ENCODE measurements at places on chromosomes 6 and 20.
A peak's percentile ranks its signal among the peaks of the same experiment; 100 is the strongest.

GRCh38 chr6:31943742-31944141, 2.2 kb upstream of the CFB start:
- DNase-seq: no peak

DNA sequence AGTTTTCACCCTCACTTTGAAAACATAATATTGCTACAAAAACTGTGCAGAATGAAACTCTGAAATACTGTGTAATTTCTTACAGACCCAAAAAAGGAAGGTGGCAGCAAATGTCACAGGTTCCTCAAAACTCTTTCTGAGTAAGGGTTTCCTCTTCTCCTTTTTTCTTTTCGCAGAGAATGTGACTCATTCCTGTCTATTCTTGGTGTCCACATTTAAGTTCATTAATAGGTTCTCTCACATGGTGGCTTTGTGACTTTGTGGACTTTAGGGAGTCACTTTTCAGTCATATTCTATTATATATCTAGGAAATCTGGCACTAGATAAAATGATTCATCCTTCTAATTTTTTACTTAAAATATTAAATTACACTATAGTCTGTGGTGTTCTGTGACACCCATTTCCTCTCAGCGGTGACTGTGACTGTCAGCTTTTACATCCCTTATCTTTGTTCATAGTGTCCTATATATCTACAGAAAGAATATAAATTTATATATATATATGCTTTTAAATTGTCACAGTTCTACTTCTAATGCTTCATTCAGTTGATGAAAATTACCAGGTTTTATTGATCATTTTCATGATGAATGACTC, 126.8 kb upstream of the HCRTR2 start:
- no peak for DNase-seq

DNA sequence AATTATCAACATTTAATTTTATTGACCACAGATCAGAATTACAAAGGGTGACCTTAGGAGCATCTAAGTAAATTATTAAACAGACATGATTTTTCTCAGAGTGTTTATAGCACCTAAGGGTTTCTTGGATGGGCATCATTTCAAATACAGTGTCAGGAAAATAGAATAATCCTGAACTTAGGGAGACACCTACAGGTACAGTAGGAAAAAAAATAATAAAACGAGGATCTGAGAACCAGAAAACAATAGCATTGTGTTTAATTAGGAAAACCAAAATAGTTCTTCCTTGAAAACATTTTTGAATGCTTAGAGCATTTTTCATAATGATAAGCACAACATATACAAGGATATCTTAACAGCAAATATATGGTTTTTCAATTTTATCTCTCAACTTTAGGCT, 39.2 kb downstream of the MMUT start:
- no peak for DNase-seq

GRCh38 chr6:53009056-53009455, 14.0 kb upstream of the GSTA4 start:
- no peak for DNase-seq

DNA sequence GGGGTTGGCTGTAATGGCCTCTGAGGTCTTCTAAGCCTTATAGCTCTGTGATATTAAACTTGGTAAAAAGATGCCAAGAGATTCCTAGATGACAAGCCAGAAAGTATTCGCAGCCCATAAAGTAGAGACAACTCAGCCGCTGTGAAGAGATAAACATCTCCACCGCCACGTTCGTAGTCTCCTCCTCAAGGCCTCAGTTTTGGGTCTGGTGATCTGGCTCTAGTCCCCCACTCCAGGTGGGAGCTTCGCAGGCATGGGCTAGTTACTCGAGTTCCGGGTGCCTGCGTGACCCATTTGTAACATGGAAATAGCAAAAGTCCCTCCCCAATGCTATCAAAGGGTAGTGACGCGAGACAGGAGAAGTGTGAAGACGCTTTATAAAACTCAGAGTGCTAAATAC, 28.3 kb upstream of the AFDN start:
- DNase-seq: no peak

- no peak for DNase-seq
Observed at GRCh38 chr6:163401039-163401885, 13.3 kb upstream of the QKI start.

GRCh38 chr6:3770023-3770720, 18.7 kb upstream of the PXDC1 start:
- DNase-seq: no peak

DNA sequence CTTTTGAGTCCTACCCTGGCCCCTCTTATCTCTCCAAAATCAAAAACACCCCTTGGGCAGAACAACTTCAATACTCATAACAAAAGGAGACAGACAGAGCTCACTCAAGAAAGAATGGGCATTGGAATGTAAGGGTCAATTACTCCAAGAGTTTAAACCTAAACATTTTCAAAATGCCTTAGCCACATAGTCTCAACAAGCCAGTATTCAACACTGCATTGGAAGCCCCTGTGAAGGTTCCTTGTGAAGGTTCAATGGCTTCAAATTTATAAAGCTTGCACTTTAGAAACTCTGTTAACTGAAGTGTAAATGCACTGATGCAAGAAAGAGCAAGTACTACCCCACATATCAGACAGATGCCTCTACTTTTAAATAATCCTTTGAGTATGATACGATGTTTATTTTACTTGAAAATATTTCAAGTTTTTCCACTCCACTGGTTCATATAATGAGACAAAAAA, 139.1 kb upstream of the LAMP5 start:
- peak; percentile 42 for DNase-seq

- no peak for DNase-seq
Observed at GRCh38 chr20:46158476-46158987, 40.4 kb downstream of the CD40 start.

- no peak for DNase-seq
Observed at GRCh38 chr20:21509597-21510371, 4.1 kb downstream of the NKX2-2 start.

GRCh38 chr6:154361476-154361875, 4.9 kb upstream of the IPCEF1 start:
- no peak for DNase-seq

- DNase-seq: no peak
Observed at GRCh38 chr20:61691978-61692377, 373.7 kb downstream of the TAF4 start.

GRCh38 chr20:62466072-62466760, 9.6 kb downstream of the GATA5 start:
- DNase-seq: no peak

DNA sequence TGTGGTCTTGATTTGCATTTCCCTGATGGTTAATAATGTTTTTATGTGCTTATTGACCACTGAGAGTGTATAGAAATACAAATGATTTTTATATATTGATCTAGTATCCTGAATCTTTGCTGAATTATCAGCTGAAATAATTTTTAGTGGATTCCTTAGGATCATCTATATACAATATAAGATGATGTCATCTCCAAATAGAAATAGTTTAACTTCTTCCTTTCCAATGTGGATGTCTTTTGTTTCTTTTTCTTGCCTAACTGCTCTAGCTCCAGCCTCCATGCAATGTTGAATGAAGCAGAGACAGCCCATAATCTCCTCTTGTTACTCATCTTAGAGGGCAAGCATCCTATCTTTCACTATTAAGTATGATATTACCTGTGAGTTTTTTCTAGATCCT, 226.4 kb downstream of the GMDS start:
- DNase-seq: no peak

- no peak for DNase-seq
Observed at GRCh38 chr20:23115822-23116221, 29.7 kb upstream of the CD93 start.

DNA sequence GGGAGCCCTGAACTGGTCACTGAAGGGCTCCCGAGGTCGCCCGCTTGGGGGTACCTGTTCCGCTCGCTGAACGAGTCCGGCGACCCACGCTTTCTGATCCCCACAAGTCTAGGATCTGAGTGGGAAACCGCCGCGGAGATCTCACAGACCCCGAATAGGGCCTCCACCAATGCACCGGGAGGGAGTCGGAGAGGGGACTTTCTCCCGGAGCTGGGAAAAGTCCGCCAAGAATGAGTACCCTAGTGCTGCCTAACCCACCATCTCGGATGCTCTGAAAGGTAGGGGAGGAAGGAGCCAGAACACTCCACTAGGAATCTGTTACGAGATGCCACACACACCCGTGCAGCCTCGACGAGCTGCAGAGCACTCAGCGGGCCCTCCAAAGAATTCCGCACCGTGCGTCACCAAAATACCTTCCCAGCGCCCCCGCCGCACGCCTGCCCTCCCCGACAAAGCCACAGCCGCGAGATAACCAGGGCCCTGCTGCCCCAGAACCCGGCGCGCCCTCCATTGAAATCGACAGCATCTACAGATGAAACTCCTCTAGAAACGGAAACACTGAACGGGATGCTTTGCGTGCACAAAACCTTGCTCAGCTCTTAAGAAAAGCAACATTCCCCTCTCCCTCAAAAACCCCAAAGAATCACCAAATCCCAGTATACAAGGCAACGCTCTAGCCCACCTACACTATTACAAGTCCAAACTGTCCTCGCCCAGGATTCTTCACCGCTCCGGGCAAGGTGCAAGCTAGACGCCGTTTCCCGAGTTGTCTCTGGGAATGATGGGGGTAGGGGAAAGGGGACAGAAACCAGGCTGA, 686 bp downstream of the COL12A1 start:
- DNase-seq: peak; percentile 80
